ENCODE measurements at places on chromosomes 2 and 18.

GRCh38 chr2:135258193-135258592 lies 206.1 kb downstream of the RAB3GAP1 start:
- no peak for DNase-seq

- no peak for DNase-seq
Observed at GRCh38 chr2:240958366-240959213, 39.8 kb upstream of the SNED1 start.

GRCh38 chr2:133139847-133140533 lies 428.3 kb downstream of the NCKAP5 start:
- DNase-seq: no peak

DNA sequence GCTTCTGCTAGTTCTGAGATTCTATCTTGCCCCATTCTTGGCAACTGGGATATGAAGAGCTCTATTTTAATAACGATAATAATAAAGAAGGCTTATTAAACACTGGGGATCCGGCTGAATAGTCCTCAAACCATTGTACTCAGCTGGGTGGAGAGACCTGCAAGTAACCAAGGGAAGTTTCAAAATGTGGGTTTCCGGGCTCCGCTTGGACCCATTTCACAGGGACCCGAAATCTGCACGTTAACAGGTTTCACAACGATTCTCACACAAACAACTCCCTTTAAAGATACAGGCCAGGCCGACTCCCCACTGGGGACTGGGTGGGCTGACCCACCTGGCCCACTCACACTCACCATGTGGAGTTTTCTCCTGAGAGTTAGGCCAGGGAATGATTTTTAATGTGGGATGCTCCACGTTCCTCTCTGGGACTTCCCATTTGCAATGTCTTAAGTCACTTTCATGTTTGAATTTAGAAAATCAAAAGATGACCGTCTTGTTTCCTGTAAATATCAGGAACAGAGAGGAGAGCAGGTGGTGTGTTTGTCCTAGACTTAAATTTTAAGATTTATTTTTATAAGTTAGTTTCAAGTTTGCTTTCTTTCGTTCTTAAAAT lies 96.3 kb downstream of the SH3RF3 start:
- no peak for DNase-seq

DNA sequence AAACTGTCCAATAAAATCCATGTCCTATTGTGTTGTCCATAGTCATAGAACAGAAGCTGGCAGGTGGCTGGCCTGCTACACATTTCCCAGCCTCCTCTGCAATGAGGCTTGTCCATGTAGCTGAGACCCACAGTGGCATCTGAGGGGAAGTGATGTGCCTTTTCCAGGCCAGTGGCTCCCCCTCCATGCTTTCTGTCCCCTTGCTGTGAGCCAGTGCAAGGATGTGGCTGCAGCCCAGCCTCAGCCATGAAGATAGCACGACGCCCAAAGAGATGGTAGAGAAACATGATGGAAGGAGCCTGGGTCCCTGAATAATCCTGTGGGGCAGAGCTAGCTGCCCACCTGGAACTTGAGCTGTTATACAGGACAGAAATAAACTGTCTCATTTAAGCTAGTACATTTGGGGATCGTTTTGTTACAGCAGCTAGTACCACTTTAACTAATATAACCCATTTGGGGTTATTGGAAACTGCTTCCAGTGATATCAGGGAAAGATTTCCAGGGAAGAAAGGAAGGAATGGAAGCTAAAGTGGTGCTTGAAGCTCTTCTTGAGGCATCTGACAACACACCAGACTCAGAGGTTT lies 40.3 kb downstream of the SFXN5 start:
- DNase-seq: no peak

- DNase-seq: no peak
Observed at GRCh38 chr2:28570431-28570830, 74.6 kb downstream of the PLB1 start.

DNA sequence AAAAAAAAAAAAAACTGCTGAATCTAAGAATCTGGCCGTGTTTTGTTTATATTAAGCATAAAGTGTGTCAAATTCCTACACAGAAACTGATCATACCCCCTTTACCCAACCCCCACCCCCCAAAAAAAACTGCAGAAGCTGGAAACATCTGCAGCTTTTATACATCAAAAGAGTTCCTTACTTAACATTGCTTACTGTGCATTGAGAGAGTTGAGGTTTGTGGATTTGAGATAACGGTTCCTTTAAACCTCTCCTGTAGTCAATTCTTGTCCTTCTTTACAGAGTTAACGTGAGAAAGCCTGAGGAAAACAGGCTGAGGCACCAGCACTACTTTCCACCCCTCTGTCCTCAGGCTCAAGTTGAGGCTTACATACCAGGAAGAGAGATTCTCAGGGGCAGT lies 34.5 kb downstream of the FRZB start:
- DNase-seq: no peak

DNA sequence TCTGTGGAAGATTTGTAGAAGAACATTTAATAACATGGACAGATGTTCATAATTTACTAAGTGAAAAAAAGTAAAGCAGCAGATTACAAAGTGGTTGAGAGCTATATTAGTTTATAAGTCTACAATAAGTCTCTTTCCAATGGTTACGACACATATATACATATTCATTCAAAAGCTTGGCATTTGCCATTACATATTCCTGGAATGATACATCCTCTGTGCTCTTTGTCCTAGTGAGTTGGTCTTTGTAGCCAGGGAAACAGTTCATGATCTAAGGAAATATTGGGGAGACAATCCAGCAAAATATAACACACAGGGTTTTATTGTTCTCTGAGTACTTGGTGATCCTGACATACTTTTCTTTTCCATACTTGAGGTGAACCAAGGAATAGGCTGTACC lies 32.5 kb upstream of the SOS1 start:
- no peak for DNase-seq

DNA sequence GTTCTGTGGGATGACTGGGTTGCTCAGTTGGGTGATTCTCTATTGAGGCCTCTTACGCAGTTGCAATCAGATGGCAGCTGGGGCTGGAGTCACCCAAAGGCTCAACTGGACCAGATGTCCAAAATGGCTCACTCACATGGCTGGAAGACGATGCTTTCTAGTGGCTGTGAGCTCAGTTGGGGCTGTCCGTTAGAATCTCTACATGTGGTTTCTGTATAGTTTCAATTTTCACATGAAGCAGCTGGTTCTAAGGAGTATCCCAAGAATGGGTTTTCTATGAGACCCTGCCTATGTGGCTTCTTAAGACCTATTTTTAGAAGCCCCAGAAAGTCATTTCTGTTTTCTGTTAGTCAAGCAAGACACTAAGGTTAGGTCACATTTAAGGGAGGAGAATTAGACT lies 4.4 kb downstream of the XRCC5 start:
- no peak for DNase-seq

DNA sequence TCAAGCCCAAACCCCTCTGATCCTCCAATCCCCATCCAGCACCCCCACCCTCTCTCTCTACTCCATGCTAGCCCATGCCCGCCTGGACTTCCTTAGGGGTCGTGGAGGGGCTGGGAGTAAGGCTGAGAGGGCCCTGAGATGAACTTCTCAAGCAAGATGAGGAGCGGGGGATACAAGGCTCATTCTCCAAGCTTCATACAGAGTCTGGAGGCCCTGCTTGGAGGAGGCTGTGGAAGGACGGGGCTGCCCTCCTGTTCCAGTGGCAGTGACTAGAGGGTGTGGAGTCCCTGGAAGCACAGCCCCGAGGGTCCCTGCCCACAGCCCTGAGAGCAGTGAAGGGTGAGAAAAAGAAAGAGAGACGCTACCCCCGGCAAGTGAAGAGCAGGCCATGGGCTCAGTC lies 45.6 kb downstream of the EMX1 start:
- no peak for DNase-seq

DNA sequence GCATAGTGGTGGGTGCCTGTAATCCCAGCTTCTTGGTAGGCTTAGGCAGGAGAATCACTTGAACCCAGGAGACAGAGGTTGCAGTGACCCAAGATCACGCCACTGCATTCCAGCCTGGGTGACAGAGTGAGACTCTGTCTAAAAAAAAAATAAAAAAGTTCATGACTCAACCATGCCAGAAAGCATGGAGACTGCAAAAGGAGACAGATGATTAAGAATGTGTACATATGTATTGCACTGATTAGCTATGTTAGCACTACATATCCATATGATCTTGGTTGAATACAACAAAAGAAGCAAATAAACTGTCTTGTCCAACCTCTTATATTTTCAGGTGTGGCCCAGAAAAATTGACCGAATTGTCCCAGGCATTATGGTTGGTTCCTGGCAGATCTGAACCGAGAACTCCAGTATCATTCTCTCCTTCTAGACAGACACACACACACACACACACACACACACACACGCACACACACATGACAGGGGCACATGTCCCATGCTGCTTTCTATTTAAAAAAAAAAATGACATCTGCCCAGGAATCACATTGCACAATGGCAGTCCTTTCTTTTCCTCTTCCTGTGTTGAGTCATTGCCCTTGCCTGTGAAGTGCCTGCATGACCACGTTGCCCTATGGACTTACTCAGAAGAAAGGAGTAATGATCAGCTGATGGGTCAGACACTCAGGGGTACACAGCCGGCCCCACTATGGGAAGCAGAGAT lies 65.6 kb downstream of the MYCN start:
- no peak for DNase-seq

DNA sequence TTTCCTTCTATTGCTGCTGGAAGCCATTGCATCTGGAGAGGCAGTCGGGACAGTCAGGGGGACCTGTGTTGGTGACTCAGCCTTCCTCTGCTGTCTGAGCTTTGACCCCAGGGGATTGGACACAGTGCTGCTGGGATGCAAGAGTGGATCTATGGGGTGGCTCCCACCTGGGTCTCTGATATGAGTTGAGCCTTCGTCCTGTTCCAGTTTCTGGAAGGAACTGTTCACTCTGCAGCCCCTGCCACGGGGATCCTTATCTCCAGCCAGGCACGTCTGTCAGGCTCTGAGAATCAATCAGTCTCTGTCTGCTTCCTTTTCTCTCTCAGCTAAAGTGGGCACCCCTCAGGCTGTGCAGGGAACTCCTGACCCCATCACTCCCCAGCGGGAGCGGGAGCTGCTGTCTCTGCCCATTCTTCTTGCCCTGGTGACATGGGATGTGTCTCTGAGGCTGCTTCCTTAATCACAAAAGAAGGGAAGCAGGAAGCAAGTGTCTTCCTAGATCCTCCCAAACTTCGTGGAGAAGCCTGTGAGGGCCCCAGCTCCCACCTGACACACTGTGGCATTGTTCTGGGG lies 51.7 kb downstream of the ARHGAP28 start:
- no peak for DNase-seq

DNA sequence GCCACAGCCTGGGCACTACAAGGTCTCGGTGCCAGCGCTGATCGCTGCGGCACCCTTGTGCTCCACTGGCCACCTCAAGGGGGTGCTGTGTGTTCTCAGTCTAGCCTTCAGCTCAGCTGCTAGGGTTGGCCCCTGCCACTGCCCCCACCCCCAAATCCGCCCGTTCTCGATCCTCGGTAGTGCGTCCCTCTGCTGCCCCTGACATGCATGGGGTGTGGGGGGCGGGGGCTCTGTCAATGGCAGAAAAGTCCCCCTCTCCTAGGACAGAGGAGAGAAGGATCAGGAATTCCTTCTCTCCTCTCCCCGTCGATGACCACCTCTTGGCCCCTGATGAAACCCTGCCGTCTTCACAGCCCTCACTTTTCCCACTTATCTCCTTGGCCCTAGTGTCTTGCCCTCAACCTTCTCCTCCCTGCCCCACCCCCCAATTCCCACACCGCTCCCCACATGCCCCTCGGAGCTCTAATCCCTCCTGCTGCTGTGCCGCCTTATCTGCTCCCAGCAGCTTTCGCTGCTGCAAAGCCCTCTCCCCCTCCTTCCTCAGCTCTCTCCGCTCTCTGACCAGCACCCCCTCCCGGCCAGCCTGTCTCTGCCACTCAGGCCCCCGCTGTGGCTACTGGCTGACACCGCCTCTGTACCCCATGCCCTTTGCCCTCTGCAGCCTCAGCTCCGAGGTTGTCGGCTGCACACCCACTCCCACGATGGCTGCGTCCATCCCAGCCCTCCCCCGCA lies 4.3 kb upstream of the ASIC4 start:
- DNase-seq: peak; percentile 21

DNA sequence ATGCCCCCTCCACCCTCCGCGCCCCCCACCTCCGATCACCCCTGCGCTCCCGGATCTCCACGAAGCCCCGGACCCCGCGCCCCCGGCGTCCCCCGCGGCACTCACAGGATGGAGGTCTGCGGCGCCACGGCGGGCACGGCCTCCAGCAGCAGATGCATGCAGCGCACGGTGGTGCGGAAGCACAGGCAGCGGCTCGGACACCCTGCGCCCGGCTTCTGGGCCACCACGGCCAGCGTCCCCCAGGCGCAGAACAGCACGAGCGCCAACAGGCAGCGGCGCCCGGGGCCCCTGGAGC lies 217 bp downstream of the PXDN start:
- DNase-seq: no peak

- no peak for DNase-seq
Observed at GRCh38 chr18:3086871-3087270, 73.9 kb upstream of the LPIN2 start.

DNA sequence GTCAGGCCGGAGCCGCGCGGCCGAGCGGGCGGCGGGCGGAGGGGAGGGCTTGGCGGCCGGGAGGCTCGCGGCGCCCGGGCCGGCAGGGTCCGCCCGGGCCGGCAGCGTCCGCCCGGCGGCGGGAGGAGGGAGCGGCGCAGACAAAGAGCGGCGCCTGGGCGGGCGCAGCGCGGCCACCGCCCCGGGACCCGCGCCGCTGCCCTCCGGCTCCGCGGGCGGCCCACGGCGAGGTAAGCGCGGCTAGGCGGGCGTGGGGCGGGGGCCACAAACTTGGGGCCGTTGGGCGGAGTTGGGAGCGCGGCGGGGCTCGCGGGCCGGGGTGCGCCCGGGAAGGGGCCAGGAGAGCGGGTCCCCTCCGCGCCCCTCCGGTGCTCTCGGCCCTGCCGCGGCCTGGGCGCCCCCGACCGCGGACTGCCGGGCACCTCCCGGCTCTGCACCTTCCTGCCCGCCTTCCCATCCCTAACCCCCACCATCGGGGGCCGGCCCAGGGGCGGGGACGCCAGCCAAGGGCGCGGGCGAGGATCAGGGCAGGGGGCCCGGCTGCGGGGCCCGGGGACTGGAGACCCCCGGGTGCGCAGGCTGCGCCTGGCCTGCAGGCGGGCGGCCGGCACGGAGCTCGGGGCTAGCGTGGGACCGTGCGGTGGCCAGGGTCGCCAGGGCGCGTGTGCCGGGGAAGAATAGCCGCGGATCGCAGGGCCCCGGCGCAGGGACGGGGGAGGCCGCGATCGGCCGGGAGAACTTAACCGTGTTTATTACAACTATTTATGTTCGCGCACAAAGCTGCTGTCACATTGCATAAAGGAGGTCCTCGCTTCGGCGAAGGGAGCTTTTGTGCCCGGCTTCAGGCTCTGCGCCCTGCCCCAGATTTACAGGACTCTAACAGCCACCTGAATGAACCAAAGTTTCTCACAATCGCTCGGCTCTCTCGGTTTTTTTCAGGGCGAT lies at the start of gene NCK2:
Gene NCK2 (plus strand): TSS at position 4 of the 945 bp plus-strand sequence. CDS start 110,152 bp downstream, outside the sequence.
- DNase-seq: no peak

- no peak for DNase-seq
Observed at GRCh38 chr18:22284581-22285360, 115.4 kb downstream of the GATA6 start.
